ENCODE measurements at places on chromosomes 1 and 21.

- no peak for DNase-seq
Measured at GRCh38 chr1:18681423-18681835, 50.8 kb downstream of the PAX7 start.

GRCh38 chr1:247456021-247456420 is 1.9 kb downstream of the OR2B11 start:
- DNase-seq = no peak

DNA sequence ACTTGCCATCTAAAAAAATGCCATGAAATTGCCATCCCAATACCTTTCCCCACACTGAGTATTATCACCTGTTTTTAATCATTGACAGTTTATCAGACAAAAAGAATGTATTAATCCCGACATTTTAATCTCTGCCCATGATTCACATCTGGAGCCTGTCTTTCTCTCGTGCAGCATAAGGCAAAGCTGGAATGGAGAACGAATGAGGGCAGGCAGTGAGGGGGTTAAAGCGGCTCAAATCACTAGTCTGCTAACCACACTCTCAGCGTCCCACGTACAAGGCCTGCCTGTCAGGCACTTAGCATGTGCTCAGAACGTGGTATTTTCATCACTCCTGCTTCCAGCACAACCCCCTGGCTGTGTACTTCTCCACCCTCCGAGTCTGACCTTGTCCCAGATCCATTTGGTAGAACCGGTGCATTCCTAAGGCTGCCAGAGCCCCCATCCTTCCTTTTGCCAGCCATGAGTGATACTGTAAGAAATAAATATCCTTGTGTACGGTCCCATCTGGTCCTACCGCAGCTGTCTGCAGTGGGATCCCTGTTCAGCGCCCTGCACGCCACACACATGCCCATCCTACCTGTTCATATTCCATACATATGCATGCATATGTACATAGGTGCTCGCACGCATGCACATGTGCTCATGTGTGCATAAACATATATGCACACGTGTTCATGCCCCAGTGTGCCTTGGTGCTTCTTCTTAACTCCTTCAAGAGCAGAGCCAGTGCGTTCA is 34.6 kb upstream of the FHAD1 start:
- DNase-seq = no peak

- DNase-seq = no peak
Measured at GRCh38 chr1:6342056-6342455, 51.5 kb downstream of the ACOT7 start.

DNA sequence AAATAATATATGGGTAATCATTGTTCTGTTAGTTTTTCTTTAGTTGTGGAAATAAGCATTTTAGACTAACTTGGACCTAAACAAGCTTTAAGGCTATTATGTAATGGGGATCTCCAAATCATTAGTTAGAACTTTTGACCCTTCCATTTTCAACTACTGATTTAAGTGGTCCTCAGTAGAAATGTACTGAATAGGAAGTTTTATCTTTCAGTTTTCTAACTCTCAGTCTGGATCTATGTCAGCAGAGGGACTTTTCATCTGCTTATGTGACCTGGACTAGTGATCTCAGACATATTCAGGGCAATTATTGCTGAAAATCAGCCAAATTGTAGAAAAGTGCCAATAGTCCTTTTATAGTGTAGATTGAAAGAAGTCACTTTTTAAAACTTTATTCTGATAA is 56.0 kb downstream of the SASS6 start:
- no peak for DNase-seq

DNA sequence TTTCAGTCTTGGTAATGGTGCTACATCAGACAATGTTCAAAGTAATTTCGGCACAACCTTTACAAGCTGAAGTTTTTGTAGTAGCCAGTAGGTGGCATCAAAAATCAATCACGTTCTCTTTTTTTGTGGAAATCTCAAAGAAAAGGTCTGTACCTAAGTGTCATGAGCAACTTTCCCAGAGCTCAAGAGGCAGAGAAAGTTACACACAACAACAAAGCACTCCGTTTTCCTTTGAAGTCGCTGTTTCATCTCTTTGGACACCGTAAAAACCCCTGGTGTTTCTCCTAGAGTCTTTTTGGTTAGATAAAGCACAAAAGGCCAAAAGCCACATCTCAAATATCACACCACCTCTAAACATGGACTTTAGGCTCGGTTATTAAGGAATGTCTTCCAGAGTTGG is 131.6 kb downstream of the LHX8 start:
- DNase-seq = peak; percentile 17

DNA sequence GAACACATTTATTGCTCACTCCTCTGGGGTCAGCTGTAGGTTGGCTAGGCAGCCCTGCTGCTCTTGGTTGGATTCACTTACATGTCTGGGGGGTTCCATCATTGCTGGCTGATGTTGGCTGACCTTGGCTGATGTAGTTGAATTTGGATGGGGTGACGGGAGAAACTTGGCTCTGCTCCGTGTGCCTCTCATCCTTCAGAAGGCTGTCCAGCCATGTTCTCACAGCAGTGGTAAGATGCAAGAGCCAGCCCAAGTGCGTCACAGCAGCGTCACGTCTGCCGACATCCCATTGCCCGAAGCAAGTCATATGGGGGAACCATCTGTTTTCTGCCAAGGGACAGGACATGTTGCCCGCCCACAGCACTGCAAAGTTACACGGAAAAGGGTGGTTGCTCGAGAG is 613.5 kb downstream of the MATN1 start:
- no peak for DNase-seq

- no peak for DNase-seq
Measured at GRCh38 chr1:17278996-17279830, 28.8 kb upstream of the PADI4 start.

- no peak for DNase-seq
Measured at GRCh38 chr1:97207868-97208267, 486.3 kb downstream of the PTBP2 start.

DNA sequence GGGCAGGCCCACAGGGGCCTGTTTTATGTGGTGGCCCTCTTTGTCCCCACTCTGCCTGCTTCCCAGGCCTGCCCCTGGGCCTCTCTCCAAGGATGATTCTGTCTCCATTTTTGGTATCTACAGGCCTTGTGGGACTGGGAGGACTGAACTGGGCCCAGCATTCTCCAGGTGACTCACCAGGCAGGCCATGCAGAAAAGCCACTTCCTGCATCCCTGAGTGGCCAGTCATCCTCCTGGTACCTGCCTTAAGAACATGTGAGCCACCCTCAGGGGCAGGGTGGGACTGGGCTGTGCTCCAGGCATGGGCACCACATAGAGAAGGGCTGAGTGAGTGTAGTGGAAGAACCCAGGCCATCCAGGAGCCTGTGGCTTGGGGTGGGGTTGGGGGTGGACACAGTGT is 20.0 kb upstream of the BCAR3 start:
- no peak for DNase-seq

DNA sequence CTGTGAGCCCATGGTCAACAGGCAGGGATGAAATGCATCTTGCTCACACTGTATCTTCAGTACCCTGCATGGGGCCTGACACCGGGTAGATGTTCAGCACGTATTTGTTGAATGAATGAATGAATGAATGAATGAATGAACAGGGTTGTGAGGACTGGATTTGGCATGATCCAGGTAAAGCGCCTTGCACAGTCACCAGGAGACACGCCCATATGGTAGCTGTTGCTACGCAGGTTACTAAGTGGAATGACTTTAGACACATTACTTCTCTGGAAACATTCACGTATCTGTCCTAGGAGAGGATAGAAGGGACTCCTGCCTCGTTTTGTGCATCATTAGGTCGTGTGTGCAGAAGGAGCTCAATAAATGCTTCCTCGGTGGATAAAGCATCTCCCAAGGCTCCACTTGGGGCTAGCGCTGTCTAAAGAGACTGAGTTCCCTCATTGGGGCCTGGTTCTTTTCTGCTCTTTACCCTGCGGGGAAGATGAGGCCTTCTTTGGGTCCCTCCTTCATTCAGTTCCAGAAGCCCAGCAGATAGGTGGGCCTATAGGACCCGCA is 54.2 kb downstream of the NDUFS5 start:
- DNase-seq = no peak

DNA sequence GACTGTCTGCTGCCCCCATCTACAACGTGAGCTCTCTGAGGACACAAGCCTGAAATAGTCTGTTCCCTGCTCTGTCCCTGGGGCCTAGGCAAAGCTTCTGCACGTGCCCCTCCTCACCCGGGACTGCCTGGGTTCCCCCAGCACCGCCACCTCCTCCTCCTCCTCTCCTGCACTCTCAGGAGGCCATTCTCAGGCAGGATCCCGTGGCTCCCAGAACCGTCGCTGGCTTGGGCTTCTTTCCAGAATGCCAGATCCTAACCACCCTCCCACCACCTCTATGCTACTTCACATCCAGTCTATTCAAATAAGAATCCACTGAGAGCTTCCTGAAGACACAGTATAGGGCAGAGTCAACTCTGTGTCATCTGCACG is 11.2 kb downstream of the NPHP4 start:
- no peak for DNase-seq

GRCh38 chr1:110356379-110356778 is 17.2 kb downstream of the RBM15 start:
- no peak for DNase-seq

GRCh38 chr1:181383695-181384094 is 99.6 kb upstream of the CACNA1E start:
- DNase-seq = no peak

- no peak for DNase-seq
Measured at GRCh38 chr1:60875138-60875537, 207.2 kb upstream of the NFIA start.

DNA sequence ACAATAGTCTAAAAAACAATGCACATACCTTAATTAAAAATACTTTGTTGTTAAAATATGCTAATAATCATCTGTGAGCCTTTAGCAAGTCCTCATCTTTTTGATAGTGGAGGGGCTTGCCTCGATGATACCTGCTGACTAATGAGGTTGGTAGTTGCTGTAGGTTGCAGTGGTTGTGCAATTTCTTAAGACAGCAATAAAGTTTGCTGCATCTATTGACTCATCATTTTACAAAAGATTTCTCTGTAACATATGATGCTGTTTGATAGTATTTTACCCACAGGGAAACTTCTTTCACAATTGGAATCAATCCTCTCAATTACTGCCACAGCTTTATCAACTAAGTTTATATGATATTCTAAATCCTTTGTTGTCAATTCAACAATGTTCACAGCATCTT is 7.6 kb downstream of the C1orf87 start:
- no peak for DNase-seq

DNA sequence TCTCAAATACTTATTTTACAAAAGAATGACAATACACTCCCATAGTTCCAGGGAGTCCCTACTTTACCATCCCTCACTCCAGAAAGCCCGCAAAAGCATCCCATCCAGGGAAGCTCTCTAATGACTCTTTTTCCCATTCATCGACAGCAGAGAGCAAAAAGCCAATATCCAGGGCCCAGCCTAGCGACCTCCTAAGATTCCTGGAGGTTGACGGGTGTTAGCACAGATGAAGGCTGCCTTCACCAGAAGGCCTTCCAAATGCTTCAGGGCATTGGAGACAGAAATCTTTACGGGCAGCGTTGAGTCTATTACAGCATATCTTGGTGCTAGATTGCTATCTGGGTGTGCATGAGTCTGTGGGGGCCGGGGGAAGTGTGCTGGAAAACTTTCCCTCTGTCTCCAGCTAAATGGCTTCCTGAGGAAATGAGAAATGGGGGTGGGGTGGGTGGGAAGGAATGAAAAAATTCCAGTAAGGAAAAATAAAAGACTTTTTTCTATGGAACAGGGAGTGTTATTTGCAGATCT is 136.6 kb downstream of the PROX1 start:
- DNase-seq = no peak

- no peak for DNase-seq
Measured at GRCh38 chr1:93603601-93604000, 78.0 kb downstream of the BCAR3 start.

GRCh38 chr1:149979972-149980540 is 30.5 kb downstream of the OTUD7B start:
- no peak for DNase-seq

- no peak for DNase-seq
Measured at GRCh38 chr1:93692451-93692861, 10.8 kb upstream of the BCAR3 start.

- DNase-seq = peak; percentile 62
Measured at GRCh38 chr1:230498704-230499103, 72.6 kb upstream of the PGBD5 start.

DNA sequence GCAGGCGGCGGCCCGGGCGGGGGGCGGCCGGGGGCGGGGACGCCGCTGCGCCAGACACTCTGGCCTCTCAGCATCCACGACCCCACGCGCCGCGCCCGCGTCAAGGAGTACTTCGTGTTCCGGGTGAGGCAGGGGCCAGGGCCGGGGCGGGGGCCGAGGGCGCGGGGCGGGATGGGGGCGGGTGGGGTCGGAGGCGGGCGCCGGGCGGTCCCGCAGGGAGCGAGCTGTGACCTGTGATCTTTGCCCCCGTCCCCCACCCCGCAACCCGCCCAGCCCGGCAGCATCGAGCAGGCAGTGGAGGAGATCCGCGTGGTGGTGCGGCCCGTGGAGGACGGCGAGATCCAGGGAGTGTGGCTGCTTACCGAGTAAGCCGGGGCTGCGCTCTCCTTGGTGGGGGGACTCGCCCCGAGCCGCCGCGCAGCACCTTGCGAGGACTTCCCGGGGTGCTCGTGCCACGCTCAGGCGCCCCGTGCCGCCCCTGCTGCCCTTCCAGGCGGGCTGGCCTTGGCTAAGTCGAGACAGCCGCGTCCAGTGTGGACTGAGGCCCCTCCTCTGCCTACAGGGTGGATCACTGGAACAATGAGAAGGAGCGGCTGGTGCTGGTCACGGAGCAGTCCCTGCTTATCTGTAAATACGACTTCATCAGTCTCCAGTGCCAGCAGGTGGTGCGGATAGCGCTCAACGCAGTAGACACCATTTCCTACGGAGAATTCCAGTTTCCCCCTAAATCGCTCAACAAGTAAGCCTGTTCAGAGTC is 514 bp downstream of the TPRG1L start:
- no peak for DNase-seq

GRCh38 chr1:100703716-100704115 is 15.8 kb upstream of the VCAM1 start:
- DNase-seq = no peak

GRCh38 chr1:116179419-116179818 is 68.2 kb downstream of the MAB21L3 start:
- no peak for DNase-seq

DNA sequence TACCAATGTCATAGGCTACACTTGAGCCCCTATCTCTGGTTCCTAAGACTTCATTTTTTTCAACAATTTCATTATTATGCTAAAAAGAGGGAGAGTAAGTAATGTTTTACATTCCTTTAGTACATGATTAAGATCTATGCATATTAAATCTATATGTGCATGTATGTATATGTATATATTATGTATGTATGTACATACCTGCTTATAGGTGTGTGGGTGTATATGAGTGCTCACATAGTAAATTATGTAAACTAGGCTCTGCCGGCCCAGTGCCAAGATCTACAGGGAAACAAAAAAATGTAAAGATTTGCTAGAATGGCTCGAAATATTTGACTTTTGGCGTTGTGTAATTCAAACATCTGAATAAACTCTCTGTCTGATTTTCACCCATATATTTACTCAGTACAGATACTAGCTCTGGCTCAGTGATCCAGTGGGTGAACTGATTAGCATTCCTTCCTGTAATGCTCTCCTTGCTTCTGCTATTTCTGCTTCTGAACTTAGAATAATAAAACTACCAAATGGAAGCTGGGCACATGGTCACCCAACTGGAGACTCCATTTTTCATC is 113.1 kb upstream of the FGGY start:
- DNase-seq = no peak
